Central memory CD4-positive, alpha-beta T cell (primary cell): ENCODE measurements at places on chromosomes 3 and 15.

DNA sequence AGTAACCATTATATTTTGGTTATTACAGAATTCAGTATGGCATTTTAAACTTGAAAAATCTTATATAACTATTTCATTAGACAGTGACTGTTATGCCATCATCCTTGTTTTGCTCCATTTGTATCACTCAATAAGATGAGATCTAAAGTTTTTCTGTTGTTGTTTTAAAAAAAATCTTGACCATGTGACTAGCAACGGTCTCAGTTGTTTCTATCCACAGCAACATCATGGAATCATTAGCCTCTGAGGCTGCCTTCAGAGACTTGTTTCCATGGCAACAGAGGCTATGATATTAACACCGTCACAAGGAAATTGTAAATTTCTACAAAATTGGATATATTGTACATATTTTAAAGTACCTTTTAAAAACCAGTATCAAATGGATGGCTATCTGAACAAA lies 129.8 kb downstream of the DLG1 start:
- DNase-seq: peak; percentile 35

DNA sequence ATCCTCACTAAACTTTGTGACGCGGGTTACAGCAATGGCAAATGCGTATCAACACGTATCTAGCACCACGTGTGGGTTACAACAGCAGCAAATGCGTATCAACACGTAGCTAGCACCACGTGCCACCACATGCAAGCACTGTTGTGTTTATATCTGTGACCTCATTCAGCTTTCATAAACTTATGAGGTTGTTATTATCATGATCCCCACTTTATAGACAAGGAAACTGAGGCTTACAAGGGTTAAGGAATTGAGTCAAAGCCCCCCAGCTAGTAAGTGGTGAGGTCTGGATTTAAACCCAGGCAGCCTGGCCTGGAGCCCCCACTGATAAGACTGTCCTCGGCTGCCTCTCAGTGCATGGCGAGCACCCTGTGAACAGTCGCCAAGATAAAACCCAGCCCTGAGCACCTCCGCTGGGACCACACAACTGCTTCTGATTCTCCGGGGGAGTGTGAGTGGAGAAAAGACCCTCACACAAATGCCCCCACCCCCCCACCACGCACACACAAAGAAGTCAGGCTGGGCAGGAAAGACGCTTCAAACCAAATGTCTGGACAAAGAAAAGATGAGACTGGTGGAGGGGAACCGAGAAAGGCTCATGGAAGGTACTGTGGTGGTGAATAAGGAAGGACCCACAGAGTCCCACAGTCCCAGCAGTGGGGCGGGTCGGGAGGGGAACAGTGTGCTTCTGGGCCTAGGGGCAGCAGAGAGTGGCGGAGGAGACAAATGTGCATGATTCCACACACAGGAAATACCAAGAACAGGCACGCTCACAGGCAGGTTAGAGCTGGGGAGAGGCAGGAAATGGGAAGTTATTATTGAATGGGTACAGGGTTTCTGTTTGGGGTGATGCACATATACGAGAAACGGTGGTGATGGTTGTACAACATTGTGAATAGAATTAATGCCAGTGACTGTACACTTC lies 173.4 kb downstream of the XXYLT1 start:
- no peak for DNase-seq

DNA sequence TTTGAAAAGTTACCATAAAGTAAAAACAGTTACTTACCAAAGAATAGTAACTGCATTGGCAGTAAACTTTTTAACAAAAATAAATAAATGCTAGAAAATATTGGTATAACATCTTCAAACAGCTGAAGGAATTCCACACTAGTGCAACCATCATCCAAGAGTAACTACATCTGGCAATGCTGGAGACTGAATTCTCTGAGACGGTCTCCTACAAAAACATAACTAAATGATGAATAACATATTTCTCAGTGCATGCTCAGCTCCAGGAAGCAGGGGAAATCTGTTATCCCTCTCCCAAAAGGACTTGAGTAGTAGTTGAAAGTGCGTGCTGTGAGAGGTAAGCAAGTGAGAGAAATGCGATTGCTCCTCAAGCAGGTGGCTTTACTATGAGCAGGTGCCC lies 526.8 kb upstream of the CCDC54 start:
- DNase-seq: no peak

DNA sequence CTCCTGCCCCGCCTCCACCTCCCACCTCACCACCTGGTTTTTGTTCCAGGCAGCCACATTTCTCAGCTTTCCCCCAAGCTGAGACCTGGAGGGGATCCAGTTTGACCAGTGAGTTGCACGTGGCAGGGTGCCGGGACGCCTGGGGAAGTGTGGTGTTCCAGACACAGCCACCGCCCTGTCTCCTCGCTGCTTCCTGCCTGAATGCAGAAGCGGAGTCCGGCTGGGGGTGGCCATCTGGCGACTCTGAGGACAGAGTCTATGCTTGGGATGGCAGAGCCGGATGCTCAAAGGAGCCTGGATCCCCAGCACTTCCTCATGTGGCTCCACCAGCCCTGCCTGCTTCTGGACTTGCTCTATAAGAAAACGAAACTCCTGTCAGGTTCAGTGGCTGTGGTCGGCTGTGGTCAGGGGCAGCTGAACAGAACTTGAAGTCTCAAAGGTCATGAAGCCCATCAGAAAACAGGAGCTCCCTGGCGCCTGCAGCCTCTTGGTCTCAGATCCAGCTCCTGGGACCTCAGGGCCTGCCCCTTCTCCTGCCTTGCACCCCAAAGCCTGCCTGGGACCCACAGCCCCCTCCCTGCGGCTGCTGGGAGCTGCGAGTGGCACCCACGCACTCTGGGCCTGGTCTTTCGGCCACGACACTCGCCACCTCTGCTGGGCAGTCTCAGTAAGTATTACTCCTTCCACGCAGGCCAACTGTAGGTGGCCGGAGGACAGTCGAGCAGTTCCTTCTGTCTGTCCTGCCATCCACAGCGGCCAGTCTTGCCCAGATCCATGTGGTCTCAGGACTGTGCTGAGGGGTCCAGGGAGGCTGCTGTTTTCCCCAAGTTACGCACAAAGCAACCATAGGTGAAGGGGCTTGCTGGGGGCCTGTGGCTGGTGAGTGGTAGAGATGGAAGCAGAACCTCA lies 112.8 kb upstream of the MEF2A start:
- DNase-seq: no peak

DNA sequence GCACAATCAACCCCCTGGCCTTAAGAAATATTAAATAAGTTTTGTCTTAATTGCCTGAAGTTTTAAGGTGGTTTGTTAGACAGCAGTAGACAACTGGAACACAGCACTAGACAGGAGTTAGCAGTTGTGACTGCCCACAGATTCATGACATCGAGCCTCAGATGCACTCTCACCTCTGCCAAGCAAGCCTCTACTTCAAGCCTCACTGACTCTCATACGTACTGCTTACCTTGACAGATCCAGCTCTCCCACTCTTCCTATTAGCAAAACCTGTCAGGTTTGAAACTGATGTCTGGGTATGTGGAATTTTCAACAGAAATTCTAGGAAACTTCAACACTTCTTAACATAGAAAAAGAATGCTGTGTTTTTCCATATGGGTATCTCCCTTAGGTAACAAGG lies 382.9 kb upstream of the DPH6 start:
- no peak for DNase-seq

GRCh38 chr3:174016186-174016585 lies 618.6 kb downstream of the NLGN1 start:
- no peak for DNase-seq

DNA sequence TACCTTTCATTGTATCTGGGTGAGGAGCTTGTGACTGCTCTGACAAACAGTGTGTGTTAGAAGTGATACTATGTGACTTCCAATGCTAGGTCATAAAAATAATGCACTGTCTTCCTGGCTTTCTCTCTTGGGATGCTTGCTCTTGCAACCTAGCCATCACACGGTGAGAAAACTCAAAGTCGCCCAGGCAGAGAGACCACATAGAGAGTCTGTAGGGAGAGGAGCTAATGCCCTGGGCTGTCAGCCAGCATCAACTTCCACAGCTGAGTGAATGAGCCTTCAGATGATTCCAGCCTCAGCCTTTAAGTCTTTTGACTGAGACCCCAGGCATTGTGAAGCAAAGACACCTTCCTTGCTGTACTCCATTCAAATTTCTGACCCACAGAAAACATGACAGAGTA lies 220.6 kb upstream of the SGO1 start:
- no peak for DNase-seq

GRCh38 chr3:193971261-193971751 lies 164.6 kb upstream of the HES1 start:
- no peak for DNase-seq

GRCh38 chr3:13424141-13424844 lies 4.2 kb upstream of the NUP210 start:
- no peak for DNase-seq

- DNase-seq: no peak
Measured at GRCh38 chr15:62783303-62783957, 259.1 kb upstream of the TPM1 start.

GRCh38 chr3:45691842-45692241 lies 2.6 kb downstream of the SACM1L start:
- DNase-seq: no peak

- no peak for DNase-seq
Measured at GRCh38 chr3:16739541-16740105, 134.4 kb upstream of the DAZL start.

GRCh38 chr3:119662604-119663373 lies 2.4 kb upstream of the POPDC2 start:
- DNase-seq: no peak

DNA sequence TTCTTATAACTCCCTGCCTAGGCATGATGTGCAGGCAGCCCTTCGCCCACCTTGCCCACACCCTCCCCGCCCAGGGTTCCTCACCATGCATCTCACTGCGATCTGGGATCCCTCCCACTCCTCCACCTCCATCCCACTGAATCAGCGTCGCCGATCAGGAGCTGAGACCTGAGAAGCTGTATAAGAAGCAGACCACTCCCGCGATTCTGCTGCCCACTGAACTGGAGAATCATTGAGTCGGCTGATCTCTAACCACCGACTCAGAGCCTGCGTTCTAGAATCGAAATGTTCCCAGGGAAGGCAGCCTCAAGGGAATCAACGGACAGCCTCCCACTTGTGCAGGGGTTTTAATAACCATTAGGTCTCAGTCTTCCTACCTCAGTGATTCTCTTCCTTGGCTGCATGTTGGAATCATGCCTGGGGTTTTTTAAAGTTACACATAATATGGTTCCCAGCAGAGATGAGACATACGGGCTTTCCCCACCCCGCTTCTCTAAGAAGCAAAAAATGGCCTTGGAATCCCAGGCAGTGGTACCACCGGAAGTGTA lies 60.2 kb downstream of the TMEM44 start:
- no peak for DNase-seq

DNA sequence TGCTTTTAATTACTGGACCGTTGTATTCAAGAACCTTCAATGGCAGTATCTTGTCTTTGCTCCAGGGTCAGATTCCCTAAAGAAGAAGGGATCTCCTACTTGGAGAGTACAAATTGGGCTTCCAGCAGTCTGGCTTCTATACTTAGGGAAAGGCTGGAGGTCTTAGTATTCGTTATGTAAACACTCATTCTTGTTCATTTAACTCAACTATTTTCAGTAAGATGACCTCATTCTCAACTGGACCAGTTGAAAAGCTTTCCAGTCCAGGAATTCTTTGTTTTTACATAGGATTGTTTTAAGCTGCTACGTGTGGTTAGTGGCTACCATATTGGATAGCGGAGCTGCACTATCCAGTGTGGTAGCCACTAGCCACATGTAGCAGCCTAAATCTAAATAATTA lies 4.6 kb downstream of the SENP5 start:
- no peak for DNase-seq

DNA sequence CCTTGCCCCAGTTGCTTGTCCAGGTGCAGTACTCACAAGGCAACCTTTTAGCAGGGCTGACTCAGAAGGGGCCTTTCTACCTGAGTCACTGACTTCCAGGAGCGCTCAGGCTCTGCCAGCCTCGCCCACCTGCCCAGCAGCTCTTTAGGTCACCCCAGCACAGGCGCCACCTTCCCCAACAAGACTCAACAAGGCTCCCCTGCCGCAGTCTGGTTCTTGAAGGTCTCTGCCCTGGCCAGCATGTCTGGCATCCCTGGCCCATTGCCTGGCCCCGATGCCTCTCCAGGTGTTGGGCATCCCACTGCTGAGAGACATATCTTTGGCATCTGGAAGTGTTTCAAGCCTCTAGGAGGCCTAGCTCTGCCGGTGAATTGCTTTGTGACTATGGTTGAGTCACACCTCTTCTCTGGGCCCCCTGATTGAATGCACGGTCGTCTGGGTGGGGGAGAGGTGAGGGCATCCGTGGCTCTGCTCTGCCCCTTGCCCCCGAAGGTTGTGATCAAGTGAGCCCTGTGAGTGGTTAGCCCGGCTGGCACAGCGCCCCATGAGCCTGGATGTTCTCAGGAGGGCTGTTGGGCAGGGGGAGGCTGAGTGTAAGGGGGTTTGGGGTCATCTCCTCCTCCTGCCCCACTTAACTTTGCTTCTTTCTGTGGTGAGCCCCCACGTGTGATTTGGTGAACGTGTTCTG lies 21.6 kb downstream of the SNX33 start:
- DNase-seq: no peak

DNA sequence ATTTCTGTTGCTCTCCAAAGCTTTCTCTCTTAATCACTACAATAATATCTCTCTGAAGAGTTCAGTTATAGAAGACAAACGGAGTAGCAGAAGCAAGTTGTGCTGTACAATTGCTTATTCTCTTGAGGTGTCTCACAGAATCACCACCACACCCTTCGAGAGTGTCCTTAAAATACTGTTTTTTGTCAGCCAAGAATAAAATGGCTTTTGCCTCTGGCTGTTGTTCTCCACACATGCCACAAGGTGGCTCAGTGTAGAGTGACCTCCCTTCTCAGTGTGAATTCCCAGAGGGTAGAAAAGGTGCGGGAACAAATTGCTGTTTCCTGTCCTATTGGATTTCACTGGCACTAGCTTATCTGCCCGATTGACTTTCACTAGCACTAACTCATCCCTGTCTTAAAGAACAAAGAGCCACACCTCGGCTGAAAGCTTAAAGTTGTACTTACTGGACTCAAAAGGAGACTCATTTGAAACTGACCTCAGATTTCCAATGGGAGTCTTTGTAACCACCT lies 134.2 kb upstream of the SATB1 start:
- DNase-seq: peak; percentile 35

- no peak for DNase-seq
Measured at GRCh38 chr3:135581806-135582205, 383.7 kb upstream of the PPP2R3A start.

DNA sequence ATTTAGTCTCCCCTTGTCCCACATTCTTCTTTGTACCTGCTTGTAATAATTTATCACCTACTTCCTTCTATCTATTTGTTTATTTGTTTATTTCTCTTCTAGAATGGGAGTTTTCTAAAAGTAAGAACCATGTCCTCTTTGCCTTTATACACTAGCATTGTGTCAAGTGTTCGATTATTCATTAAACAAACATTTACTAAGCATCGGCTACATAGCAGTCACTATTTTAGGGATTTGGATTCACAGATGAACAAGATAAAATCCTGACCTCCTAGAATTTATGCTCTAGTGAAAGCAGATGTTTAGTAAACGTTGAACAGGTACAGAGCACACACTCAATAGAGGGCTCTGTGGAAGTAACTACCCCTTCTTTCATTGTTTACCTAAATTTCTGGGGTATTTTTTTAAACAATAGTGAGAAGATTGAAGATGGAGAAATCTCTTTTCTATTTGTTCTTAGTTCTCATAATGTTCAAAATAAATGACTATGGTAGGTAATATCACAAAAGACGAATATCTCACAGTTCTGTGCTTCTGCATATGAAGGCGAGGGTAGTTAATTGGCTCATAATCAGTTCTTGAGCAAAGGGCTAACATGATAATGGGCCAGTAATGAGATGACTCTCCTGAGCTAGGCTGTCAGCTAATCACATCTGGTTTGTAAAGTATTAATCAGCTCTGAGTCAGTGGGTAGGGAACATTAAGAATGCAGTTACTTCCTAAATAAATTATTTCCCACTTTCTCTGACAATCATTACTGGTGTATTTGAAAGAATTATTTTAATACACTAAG lies 111.9 kb downstream of the SLC9A9 start:
- DNase-seq: no peak

- no peak for DNase-seq
Measured at GRCh38 chr3:42117175-42118008, 26.2 kb downstream of the TRAK1 start.
